ENCODE measurements at places on chromosomes 5 and 9.

DNA sequence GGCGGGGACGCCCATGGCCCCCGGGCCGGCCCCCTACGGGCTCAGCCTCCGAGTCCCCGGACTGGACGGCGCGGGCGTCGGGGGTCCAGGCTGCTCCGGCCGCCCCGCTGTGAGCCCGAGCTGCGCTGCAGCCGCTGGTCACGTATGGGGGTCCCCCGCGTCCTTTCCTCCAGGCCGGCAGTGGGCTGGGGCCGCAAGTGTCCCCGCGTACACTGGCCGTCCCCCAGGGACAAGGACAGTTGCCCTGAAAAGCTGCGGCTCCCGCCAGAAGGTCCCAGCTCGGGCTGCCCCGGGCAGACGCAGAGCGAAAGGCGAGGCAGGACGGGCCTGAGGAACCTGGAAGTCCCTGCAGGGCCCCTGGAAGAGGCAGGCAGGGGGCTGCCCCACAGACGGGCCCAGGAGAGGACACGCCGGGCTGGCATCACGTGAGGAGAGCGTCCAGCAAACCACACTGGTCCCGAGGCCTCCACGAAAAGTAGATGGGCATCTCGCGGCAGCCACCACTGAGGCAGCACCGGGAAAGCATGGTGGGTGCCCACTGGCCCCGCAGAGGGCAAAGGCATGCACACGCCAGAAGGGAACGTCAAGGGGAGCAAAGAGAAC, 3.3 kb upstream of the NKD2 start:
- no peak for DNase-seq

DNA sequence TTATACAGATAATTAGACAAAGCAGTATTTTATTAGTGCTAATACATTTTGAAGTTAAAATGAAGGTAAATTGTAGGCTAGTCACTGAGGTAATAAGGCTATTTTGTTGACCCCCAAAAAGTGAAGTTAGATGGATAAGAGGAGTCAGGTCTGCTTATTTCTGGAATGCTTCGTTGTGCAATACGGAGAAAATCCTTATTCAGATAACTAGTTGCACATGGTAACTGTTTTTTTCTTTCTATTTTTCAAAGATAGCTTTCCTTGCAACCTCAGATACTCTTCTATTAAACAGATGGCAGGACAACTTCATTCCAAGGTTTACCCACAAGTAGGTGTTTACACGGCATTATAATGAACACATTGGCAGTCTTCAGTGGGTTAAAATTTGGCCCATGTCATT, 101.1 kb downstream of the TMEM174 start:
- no peak for DNase-seq

DNA sequence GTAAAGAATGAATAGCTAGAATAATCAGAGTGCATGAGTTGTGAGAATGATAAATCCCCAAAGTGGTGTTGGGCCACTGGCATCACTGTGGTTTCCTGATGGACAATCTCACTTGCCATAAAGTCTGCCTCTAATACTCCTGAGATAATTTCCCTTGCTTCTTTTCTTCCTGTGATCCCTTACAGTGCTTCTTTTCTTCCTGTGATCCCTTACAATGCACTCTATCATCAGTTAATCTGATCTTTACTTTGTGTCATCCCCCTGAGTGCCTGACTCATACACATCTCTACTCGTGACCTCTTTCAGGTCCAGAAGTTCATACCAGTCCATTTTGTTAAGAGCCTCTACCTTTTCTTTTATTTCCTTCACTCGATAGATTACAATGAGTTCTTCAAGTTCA, 418.3 kb downstream of the HCN1 start:
- no peak for DNase-seq

DNA sequence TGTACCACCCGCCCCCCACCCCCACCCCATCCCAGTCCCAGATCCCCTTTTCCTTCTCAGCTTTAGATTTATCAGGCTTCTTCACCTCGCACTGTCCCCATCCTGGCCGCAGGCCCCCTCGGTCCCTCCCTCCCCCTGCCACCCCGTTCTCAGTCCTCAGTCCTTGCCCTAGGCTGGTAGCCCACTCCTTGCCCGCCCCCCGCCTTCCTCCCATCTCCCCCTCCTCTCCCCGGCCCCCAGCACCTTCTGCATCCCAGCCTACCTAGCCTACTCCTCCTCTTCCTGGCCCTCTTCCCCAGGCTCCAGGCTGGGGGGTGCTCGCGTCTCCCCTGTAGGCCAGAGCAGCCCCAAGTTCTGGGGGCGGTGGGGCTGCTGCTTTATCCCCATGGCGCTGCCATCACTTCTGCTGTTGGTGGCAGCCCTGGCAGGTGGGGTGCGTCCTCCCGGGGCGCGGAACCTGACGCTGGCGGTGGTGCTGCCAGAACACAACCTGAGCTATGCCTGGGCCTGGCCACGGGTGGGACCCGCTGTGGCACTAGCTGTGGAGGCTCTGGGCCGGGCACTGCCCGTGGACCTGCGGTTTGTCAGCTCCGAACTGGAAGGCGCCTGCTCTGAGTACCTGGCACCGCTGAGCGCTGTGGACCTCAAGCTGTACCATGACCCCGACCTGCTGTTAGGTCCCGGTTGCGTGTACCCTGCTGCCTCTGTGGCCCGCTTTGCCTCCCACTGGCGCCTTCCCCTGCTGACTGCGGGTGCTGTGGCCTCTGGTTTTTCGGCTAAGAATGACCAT, 828 bp downstream of the NPR2 start:
- no peak for DNase-seq

GRCh38 chr9:20553558-20554149, 68.6 kb downstream of the MLLT3 start:
- DNase-seq = no peak

GRCh38 chr5:52861368-52861767, 73.7 kb downstream of the ITGA1 start:
- DNase-seq = no peak

- DNase-seq = no peak
Measured at GRCh38 chr5:115330830-115331229, 34.4 kb upstream of the CCDC112 start.

DNA sequence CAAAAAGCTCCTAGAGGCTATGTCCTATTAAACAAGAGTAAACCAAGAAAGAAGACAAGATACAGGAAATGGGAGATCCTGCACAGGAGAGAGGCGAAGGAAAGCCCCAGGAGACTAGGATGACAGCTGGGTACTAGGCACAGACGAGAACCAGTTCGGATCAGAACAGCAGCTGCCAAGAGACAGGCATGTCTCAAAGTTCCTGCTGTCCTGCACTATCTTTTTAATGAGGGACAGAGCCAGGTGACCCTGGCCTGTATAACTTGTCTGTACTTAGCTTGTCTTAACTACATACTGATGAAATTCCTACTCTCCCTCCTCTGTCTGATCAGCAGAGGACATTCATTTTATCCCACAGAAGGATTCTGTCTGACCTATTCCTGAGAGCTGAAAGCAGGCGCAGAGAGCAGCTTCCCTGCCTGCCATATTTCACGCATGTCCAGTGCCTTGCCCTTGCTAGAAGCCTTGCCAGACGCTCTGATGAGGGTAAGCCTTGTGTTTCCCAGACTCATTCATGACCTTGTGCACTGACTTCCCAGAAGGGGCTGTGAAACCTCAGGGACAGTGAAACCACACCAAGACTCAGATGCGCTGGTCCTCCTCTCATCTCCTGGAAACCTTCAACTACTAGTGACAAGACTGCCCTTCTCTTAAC, 24.7 kb downstream of the TSC1 start:
- no peak for DNase-seq

- DNase-seq = no peak
Measured at GRCh38 chr9:4507306-4508130, 17.2 kb downstream of the SLC1A1 start.

DNA sequence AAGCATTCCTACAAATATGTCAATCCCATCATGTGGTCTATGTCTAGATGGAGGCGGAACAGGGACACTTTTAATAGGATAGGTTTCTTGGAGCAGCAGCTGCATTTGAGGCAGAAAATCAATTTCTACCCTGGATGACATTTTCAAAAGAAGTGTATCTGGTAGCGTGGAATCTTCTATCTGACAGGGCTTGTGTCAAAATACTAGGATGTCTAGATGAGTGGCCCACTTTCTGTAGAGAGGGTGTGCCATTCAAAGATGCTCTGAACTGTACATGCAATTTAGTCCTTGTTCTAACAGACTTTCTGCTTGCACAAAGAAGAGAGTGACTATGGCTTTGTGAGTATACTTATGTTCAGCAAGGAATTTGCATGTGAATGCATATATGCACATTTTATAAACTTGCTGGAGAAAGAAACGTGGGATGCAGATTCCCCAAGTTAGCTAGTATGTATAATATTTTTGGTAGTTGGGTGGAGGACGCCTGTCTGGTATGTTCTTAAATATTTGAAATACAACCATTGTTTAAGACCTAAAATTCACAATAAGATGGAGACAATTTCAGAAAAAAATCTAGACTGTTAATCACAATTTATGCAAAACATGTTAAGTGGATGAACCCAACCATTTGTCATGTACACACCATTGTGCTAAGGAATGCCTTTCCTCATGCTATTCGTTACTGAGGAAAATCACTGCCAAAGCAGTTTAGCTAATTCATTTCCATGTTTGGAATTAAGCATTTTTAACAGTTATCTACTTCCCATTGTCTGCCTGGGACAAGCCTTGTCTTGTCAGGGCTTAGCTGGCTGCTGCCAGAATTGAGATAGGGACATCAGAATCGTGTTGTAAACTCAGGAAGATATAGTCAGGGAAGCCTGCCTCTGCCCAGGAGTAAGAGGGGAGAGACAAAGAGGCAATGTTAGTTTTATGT, 129.1 kb upstream of the MEF2C start:
- DNase-seq = no peak

- DNase-seq = no peak
Measured at GRCh38 chr9:80873861-80874260, 815.5 kb downstream of the TLE1 start.

- DNase-seq = no peak
Measured at GRCh38 chr9:69347607-69348006, 22.6 kb downstream of the ENTREP1 start.

GRCh38 chr9:91884696-91885687, 65.0 kb downstream of the ROR2 start:
- no peak for DNase-seq

- no peak for DNase-seq
Measured at GRCh38 chr5:174464504-174465165, 259.7 kb upstream of the MSX2 start.

DNA sequence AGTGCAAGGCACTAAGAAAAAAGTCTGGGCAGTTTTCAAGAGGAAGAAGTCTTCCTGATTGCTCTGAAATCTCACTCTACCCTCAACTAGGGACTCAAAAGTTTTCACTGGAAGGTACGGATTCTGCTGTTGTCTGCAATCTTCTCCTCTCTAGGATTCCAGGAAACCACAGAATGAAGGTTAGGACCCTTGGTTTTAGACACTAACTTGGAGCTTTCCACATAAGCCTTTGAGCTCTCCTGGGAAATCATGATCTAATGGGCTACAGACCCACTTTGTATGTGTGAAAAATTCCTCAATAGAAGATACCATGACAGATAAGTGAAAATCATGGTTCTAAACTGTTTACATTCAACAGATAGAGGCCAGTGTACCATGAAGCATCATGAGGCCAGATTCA, 265.1 kb downstream of the PSAT1 start:
- DNase-seq = no peak

DNA sequence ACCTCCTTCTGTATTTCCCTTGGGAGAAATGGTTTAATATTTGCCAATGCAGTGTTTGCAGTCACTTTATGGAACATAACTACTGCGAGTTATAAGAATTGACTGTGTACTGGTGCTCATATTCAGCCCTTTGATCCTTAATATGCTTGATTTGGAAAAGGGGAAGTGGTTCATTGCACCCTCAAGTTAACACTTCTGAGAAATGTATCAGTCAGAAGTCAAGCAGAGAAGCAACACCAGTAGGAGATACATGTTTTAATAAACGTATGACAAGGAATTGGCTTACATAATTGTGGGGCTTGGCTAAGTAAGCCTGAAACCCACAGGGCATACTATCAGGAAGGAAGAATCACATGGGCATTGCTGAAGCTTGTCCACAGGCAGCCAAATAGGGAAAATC, 131.0 kb upstream of the SPRY4 start:
- DNase-seq = no peak

- no peak for DNase-seq
Measured at GRCh38 chr5:150377964-150378694, 20.6 kb downstream of the TCOF1 start.

- no peak for DNase-seq
Measured at GRCh38 chr5:106880656-106881055, 790.1 kb downstream of the EFNA5 start.

DNA sequence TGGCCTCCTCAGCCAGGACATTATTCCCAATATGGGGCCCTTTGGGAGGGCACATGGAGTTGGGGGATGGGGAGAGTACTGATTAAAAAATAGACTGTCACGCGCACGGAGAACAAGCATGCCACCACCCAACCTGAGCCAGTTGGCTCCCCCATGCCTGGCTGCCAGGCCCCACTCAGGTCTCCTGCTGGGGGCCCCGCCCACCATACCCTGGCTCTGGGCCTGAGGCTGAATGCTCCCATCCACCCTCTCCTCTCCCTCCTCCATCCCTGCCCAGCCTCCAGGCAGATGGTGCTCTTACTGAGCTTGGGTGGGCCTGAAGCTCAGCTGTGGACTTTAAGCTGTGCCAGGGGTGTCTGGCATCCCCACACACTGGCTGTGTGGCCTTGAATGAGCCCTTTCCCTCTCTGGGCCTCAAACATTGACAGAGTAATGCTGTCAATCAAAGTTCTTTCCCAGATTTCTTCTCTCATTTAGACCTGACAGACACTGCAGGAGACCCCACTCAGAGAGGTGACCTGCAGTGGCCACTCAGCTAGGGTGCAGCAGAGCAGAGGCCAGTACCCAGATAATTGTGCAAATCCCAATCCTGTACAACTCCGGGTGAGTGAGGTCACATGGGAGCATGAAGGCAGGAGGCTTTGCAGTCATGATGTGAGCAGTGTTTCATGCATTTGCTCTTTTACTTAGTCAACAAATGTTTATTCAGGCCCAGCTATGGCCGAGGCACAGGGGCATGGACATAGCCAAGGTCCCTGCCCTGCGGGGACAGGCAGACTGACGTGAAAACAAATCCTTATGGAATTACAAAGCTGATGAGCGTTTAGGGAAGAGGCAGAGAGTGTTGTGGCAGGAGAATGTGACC, 9.8 kb upstream of the SYNPO start:
- DNase-seq = no peak

DNA sequence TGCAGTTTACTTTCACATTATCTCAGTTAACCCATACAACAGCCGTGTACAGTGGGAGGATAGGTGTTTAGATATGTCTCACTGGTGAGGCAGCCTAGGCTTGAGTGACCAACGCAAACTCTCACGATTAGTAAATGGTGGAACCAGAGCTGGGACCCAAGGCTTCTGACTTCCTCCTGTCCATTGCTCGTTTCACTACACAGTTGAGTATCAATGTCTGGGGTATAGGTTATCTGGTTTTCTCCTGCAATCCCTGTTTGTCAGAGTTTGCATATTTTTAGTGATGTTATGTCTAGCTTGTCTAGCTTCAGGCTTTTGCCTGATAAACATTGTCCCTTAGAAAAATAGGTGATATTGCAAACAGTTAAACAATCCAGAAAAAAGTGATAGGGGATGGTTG, 62.6 kb downstream of the NUP214 start:
- no peak for DNase-seq
